Central memory CD4-positive, alpha-beta T cell (primary cell): ENCODE measurements at places on chromosomes 5 and 9.
A peak's percentile ranks its signal among the peaks of the same experiment; 100 is the strongest.

GRCh38 chr5:138755084-138755748 is 2.0 kb downstream of the CTNNA1 start:
- DNase-seq: no peak

DNA sequence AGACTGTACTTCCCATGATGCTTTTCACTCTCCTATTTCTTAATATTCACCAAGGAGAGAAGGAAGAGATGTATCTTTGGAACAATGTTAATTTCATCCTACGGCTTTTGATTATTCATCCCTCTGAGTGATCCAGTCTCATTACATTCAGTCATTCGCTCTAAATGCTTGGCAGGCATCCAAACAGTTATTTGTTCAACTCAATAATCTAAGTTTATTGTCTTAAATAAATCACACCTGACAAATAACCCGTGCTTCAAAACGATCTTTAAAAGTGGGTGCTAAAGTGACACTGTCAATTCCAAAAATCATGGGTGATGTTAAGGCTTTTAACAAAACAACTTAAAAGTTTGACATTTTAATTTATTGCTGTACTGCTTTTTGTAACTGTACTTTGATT is 233.1 kb downstream of the RASEF start:
- DNase-seq: no peak

- no peak for DNase-seq
These were observed 77.5 kb upstream of the TGFBR1 start for GRCh38 chr9:99027443-99027842.

- no peak for DNase-seq
These were observed 113.9 kb downstream of the DCP2 start for GRCh38 chr5:113090336-113091106.

GRCh38 chr9:133735415-133735775 is 2.8 kb downstream of the SARDH start:
- no peak for DNase-seq

GRCh38 chr5:1666812-1667588 is 132.6 kb downstream of the MRPL36 start:
- no peak for DNase-seq

DNA sequence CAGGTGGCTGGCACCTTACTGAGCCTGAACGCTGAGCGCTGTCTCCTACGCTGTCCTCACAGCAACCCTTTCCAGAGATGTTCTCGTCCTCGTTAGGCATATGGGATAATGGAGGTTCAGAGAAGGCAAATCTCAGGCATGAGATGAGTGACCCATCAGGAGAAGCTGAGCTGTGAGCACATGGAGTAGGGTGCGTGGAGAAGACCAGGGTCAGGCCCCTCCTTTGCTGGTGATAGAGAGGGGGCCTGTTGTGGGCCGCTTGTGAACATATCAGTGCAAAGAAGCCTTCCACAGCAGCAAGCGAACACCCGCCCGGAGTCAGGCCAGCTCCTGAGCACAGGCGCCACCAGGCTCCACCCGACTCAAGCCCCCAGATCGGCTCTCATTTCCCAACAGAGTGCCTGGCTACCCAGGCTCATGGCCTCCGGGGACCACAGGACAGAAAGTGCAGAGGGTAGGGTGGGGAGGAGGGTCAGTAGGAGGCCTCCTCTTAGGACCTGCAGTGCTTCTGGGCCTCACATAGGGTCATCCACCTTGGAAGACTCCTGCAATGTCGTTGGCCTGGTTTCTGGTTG is 15.0 kb upstream of the TIFAB start:
- DNase-seq: no peak

GRCh38 chr5:62082370-62082801 is 223.6 kb upstream of the KIF2A start:
- DNase-seq: no peak

- no peak for DNase-seq
These were observed 8.8 kb downstream of the CSNK1G3 start for GRCh38 chr5:123520677-123521247.

- DNase-seq: no peak
These were observed 916 bp downstream of the SHLD3 start for GRCh38 chr5:65625743-65626142.

- no peak for DNase-seq
These were observed 228.3 kb upstream of the RASEF start for GRCh38 chr9:83291196-83291595.

- no peak for DNase-seq
These were observed 103.3 kb downstream of the C5orf15 start for GRCh38 chr5:133865113-133865512.

- DNase-seq: no peak
These were observed 37.5 kb downstream of the BICD2 start for GRCh38 chr9:92726971-92727715.

GRCh38 chr9:137973829-137974416 is 96.3 kb downstream of the CACNA1B start:
- no peak for DNase-seq

- DNase-seq: peak; percentile 41
These were observed 22.9 kb downstream of the RGMB start for GRCh38 chr5:98796197-98796972.

DNA sequence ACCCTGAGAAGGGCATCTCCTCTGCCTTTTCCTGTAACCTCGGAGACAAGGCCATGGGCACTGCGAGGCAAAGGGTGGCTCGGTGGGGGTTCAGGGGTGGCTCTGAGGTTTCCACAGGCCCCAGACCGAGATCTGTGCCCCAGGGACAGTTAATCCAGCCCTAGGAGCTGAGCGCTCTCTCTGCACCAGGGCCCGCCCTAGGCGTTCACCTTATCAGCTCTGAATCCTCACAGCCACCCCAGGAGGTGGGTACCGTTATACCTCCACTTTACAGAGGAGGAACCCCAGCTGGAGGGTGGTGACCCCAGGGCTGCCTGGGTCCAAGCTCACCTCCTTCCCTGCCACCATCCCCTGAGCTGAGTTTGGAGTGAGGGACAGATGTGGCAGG is 2.3 kb upstream of the ENG start:
- no peak for DNase-seq

DNA sequence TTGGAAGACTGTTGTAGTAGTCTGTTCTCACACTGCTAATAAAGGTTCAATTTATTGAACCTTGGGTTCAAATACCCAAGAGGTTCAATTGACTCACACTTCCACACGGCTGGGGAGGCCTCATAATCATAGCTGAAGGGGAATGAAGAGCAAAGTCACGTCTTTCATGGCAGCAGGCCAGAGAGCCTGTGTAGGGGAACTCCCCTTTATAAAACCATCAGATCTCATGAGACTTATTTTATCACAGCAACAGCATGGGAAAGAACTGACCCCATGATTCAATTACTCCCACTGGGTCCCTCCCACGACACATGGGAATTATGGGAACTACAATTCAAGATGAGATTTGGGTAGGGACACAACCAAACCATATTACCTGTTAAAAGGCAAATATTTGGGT is 268.2 kb downstream of the TMEM167A start:
- DNase-seq: no peak

- no peak for DNase-seq
These were observed 13.4 kb upstream of the RNU6ATAC start for GRCh38 chr9:134177624-134178393.

GRCh38 chr5:15585128-15585527 is 85.1 kb downstream of the FBXL7 start:
- no peak for DNase-seq

- DNase-seq: no peak
These were observed 23.6 kb upstream of the CAST start for GRCh38 chr5:96638561-96638960.

- DNase-seq: no peak
These were observed 1.7 kb upstream of the FAM163B start for GRCh38 chr9:133610845-133611244.

DNA sequence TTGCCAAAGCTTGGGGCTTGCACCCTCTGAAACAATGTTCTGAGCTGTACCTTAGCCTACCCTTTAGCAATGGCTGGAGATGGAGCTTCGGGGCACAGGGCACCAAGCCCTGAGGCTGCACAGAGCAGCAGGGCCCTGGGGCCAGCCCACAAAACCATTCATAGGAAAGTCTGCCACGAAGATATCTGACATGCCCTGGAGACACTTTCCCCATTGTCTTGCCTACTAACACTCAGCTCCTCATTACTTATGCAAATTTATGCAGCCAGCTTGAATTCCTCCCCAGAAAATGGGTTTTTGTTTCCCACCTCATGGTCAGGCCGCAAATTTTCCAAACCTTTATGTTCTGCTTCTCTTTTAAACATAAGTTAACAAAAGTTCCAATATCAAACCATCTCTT is 105.7 kb downstream of the DTWD2 start:
- no peak for DNase-seq

DNA sequence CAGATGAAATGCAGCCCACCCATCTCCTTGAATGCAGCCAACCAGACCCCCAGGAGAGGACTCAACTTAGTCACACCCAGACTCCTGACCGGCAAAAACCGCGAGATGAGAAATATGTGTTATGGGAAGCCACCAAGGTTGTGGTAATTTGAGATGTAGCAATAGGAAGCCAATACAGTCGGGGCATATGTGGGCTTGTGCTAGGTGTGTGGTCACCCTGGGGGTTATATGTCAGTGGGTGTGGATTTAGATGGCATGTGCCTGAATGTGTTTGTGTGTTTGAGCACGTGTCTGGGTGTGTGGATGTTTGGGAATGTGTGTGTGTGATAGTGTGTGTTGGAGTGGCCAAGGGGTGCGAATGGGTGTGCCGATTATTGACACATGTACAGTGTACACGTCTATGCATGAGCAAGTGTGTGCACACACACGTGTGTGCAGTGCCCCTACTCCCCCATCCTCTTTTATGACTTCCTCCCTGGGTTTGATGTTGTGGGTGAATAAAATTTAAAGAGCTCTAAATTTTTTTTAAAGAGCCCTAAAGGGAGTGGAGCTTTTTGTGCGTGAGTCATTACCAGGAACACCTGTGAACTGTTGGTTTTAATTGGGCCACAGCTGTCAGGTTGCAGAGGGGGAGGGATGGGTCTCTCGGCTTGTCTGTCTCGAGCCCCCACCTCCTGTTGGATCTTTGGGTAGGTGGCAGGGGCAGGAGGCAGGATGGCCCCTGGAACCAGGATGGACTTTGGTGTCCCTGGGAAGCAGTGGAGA is 86.8 kb downstream of the LHX2 start:
- DNase-seq: no peak

DNA sequence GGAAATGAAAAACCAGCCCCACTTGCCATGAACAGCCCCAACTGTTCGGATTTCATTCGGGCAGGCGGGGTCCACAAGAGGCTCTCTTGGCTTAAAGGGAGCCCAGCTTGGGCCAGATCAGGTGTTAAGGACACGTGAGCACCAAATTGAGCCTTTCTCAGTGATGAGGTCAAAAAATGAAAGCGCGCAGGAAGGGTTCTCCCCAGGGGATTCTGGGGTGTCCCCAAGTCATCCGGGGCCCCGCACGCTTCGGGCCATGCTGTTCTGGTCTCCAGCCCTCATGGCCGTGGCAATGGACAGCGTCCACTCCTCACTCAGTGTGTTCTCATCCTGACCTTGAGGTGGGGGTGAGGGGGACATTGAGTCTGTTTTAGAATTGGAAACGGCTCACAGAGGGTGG is 10.9 kb downstream of the AK1 start:
- no peak for DNase-seq

DNA sequence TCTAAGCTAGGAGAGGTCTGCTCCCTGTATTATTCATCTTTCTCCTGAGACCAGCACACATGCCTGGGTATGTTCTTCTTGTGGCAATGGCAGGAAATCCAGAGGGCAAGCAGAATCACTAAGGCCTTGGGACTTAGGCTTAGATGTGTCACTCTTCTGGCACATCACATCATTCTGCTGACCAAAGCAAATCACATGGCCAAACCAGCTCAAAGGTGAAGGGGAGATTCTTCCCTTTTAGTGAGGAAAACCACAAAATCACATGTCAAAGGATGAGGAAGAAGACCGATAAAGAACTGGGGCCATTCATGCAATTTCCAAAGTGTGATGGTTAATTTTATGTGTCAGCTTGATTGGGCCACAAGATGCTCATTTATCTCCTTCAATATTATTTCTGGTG is 5.7 kb upstream of the AGGF1 start:
- DNase-seq: no peak
